ENCODE measurements at places on chromosomes 3 and 15.

DNA sequence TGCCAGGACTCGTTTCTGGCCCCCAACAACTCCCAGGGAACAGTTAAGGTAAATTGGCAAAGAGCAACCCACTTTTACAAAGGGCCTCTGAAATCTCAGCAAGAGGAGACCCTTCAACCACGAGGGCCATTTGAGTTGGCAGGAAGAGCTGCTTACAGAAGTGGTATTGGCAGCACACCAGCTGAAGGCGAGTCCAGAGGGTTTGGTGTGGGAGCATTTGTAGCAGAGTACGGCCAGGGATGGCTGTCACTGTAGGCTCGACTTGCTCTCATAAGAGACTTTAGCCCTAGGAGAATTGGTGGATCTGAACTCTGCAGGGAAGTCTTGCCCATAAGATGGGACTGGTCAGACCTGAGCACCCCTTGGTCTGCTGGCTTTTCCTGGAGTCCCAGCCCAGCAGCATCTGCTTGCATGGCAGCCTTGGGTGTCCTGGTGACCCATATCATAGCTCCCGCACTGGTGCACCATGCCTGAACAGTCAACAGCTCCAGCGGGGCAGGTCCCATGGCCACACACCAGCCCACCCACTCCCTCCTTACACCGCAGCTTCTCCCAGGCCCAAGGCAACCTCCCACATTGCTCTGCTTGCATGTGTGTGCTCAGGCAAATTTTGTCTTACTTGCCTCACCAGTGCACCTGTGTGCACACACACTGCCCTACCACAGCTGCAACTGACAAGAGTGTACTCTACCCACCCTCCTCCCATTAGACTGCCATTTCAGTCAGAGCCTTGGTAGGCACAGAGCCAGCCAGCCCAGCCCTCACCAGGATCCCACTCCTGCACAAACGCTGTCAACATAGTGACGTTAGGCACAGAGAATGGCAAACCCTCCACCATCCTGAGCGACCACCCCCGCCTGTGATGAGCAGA is 861.6 kb upstream of the DPPA4 start:
- no peak for DNase-seq

DNA sequence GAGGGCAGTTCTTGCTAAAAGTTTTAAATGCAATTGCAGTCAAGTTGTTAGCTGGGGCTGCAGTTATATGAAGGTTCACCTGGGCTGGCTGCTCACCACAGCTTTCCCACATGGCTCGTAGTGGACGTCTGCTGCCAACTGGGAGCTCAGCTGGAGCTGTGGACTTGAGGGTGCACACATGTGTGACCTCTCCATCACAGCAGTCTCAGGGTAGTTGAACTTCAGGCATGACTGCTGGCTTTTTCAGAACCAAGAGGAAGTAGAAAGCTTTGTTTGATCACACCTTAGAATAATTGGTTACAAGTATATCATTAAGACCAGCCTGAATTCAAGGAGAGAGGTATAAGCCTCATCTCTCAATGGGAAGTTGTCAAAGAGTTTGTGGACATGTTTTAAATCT is 74.1 kb downstream of the CHL1 start:
- DNase-seq = no peak

GRCh38 chr3:192130534-192131132 is 596.7 kb downstream of the FGF12 start:
- DNase-seq = peak; percentile 25

GRCh38 chr3:146326875-146327543 is 76.1 kb upstream of the PLSCR4 start:
- DNase-seq = no peak

DNA sequence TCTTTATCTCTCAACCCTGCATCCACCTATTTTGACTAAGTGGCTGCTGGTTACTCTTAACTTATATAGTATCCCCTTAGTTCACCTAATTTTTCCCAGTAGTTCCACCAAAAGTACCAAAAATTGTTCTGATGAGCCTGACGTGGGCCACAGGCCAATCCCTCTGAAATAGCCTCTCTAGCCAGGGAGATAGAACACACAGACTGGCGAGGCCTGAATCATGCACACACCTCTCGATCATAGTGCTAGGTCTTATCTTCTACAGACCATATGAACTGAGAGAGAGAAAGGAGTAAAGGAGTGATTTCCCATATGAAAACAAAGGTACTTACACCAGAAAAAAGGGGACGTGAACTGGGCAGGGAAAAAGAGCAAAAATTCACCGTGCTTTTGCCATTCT is 72.5 kb upstream of the ADAMTS9 start:
- DNase-seq = no peak
